ENCODE measurements at places on chromosomes 4 and X.

DNA sequence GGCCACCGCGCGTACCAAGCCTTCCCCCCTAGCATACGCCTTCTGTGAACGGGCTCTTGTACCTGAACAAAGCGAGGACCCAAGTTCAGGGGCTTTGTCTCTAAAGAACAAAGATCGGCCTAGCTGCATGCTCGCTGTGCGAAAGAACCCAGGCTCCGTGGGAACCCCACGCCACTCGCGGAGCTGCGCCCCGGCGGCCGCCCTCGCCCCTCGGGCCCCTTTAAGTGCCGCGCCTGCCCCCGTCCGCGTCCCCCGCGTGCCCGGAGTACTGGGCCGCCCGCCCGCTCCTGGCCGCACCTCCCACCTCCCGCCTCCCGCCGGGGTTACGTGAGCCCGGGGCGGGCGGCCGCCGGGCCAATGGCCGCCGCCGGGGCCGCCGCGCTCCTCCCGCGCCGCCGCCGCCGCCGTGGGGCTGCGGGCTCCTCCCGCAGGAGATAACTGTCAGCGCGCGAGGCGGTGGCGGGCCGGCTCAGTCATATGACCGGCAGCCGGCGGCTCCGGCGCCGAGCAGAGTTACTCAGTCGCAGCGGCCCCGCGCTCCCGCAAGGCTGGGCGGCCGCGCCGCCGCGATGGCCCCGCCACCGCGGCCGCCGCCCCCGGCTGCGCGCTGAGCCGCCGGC is at the start of gene FNIP2:
FNIP2 (plus strand) TSS at position 472 of the 620 bp plus-strand sequence. CDS start 187 bp downstream, outside the sequence.
- no peak for DNase-seq

GRCh38 chr4:154506253-154506652 is 14.7 kb upstream of the DCHS2 start:
- peak; percentile 7 for DNase-seq

- peak; percentile 33 for DNase-seq
These were observed 175.1 kb upstream of the KIT start for GRCh38 chr4:54482529-54483200.

DNA sequence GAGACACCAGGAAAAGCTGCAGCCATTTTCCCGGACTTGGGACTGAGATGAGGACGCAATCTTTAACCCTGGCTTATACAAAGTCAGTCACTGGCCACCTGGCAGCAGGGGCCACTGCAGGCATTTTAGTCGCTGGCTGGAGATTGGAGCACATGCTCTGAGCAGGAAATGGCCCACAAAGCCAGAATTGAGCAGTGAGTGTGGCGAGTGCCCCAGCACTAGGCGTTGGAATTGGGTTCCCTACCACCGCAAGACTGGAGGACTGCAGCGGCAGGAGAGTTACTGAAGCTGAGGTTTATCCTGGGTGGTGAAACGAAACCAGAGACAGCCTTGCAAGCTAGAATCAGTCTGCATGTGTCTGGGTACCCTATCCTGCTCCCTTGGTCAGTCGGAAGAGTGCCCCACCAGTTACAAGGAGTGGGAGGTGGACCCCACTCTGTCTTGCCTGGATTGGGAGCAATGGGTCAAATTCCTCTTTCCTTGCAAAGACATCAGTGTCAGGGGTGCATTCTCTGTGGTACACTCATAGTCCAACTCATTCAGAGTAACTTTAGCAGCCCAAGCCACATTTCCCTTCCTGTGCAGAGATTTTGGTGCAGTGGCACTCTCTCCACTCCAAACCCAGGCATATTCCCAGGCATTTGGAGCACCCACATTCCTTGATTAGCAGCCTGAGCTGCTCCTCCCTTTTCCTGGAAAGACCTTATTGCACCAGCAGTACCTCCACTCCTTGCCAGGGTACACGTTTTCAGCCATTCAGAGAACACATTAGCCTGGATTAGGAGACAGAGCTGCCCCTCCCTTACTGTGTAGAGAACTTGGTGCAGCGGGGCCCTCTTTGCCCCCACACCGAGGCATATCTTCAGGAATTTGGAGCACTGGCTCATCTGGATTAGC is 36.7 kb upstream of the PLK4 start:
- no peak for DNase-seq

GRCh38 chr4:127015667-127016117 is 617.1 kb upstream of the INTU start:
- DNase-seq, result no peak

GRCh38 chrX:100407784-100408712 is 2.0 kb downstream of the PCDH19 start:
- DNase-seq, result no peak

GRCh38 chr4:86594559-86595425 is 677 bp downstream of the PTPN13 start:
- peak; percentile 82 for DNase-seq

- no peak for DNase-seq
These were observed 60.0 kb upstream of the CYSLTR1 start for GRCh38 chrX:78387364-78387763.

DNA sequence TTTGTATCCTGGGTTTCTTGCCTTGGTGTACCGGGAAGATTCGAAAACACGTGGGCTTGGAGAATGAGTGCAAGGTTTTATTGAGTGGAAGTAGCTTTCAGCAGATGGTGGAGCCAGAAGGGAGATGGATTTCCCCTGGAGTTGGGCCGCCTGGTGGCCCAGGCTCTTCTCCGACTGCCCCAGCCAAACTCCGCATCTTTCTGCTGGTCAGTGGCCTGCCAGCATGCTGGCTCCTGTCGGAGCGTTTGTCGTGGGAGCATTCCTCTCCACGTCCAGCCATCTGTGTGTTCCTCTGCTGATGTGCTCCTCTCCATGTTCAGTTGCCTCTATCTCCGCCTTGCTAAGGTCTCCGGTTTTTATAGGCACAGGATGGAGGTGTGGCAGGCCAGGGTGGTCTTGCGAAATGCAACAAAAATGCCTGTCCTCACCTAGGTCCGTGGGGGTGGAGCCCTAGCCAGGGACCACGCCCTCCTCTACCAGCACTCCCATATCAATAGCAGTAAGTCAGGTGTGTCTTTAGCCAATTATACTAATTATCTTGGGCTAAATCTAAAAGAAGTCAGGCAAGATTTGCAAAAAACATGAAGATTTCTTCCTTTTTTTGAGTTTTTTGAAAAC is 745.8 kb upstream of the AMOT start:
- DNase-seq, result no peak

GRCh38 chr4:159768016-159768415 is 665.1 kb downstream of the RAPGEF2 start:
- no peak for DNase-seq

GRCh38 chr4:165177725-165178666 is 29.4 kb upstream of the KLHL2 start:
- DNase-seq, result no peak

GRCh38 chr4:120434756-120435155 is 368.1 kb upstream of the MAD2L1 start:
- DNase-seq, result no peak

DNA sequence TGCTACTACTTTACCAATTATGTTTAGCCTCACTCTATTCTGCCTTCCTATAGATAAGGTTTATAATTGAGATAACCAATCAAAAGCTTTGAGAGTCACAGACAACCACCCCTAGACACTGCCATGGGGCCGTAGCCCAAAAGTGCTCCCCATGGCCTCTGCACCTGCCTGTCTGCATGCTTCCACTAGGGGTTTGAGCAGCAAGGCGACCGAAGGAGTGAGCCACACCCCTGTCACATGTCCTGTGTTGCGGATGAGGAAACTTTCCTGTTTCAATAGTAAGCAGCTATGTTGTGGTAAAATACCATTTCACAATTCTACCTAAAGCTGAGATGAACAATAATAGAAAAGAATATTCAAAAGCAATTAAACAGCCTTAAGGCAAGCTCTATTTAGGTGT is 856.0 kb upstream of the FRG1 start:
- no peak for DNase-seq

GRCh38 chr4:6799091-6799490 is 16.6 kb downstream of the KIAA0232 start:
- DNase-seq, result no peak

DNA sequence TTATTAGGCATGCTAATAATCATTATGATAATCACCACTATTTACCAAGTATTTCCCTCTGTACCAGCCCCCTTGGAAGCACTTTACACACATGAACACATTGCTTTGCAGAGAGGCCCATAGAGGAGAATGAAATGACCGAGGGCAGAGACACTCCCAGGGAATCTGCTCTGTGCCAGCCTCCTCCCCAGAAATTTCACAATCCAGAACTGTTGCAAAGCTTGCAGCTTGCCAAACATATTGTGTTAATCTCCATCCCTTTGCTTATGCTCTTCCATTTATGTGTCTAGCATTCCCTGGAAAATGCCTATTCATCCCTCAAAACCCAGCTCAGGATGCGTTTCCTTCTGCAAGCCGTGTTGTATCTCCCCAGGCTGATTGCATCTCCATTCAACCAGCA is 37.8 kb downstream of the CYTL1 start:
- peak; percentile 64 for DNase-seq

GRCh38 chr4:48347282-48347921 is 6.1 kb downstream of the SLAIN2 start:
- no peak for DNase-seq

- DNase-seq, result no peak
These were observed 100.7 kb downstream of the PDGFC start for GRCh38 chr4:156870861-156871260.

DNA sequence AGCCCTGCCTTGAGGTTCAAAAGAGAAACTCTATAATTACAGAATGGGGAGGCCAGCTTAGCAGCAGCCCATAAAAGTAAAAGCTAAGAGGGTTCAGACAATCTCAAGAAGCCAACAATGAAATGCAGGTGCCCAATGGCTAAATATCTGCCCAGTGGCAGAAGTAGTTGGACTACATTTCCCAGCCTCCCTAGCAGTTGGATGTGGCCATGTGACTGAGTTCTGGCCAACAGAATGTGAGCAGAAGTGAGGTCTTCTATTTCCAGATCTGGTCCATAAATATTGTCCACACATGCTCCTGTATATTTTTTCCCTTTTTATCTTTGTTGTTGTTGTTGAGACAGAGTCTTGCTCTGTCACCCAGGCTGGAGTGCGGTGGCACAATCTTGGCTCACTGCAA is 127.9 kb upstream of the NHS start:
- no peak for DNase-seq

GRCh38 chr4:46958742-46959488 is 34.5 kb downstream of the GABRA4 start:
- DNase-seq, result no peak

DNA sequence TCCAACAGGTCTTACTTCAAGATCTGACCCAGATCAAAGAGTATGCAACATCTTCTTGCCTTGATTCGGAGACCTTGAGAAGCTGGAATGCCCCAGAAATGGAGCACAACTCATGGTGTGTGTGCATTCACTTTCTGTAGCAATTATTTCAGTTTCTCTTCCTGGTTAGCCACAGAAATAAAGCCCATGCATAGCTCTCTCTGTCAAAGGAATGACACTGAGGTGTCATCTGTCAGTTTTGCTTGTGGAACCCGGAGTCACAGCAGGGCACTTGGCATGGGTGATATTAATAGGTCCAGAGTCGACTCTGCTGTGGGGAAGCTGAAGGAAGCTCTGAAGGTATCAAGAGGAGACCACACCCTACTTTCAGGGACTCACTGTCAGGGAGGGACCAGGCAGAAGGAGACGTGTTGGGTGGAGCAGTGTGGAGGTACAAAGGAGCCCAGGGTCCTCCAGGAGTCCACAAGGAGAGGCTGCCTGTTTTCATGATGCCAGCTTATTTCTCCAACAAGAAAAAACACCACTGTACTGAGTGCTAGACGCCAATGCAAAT is 10.7 kb downstream of the CLNK start:
- no peak for DNase-seq

DNA sequence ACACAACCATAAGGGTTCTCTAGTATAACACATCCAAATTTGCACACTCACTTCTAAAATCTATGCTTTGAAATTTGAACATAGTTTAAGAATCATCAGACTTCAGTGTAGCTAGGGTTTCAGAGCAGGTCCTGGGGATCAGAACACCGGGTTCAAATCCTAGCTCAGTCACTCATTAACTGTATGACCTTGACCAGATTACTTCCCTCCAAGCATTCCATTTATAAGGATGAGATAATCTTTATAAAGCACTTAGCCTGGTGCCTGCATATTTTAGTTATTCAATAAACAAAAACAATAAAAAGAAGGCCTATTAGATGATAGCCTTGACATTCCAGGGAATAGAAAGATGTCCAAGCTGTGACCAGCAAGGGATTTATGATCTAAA is 4.8 kb upstream of the STBD1 start:
- DNase-seq, result no peak

DNA sequence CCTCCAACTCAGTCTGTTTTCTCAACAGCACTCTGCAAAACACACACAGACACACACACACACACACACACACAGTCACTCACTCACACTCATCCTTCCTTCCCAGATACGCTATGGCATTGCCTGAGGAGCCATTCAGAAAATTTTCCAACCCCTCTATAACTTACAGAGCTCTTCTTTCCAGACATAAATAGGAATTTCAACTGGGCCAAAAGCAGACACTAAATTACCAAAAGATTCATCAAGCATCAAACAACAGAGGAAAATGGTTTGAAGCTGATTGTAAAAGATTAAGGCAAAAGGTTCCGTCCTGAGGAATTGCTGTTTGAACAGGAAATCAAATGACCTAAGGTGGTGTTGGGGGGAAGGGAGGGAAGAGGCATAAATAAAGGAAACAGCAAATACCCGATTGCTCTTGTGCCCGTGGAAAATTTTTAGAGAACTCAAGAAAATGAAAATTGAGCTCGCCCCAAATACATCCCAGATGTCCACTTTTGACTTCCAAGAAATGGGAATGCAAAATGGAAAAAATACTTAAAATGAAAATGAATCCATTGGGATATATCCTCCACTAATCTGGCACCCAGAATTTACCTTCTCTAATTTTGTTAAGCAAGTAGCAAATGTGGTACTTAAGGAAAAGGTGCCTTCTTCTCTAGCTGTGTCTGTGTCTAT is 183.6 kb downstream of the QDPR start:
- no peak for DNase-seq

DNA sequence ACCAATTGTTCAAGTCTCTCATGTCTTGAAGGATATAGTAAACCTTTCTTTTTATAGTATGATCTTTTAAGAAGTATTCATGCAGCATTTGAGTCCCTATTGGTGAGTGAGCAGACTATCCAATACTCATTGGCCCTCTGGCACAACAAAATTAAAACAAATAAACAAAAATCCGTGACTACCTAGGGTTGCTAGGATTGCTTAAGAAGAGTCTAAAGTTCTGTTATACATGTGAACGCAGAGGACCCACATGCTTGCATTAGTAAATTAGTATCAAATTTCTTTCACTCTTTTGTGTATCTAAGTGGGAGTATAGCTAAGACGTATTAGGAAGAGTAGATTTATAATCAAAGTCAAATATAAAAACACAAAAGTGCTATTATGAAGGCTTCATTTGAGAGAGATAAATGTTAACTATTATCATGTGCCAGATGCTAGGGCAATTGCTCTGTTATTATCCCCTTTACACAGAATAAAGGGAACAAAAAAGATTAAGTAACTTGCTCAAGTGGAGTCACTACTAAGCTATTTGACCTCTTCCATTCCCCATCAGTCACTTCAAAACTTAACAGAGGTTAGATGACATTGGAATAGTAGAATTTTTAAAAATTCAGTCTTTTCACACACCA is 29.2 kb upstream of the LARP1B start:
- no peak for DNase-seq

DNA sequence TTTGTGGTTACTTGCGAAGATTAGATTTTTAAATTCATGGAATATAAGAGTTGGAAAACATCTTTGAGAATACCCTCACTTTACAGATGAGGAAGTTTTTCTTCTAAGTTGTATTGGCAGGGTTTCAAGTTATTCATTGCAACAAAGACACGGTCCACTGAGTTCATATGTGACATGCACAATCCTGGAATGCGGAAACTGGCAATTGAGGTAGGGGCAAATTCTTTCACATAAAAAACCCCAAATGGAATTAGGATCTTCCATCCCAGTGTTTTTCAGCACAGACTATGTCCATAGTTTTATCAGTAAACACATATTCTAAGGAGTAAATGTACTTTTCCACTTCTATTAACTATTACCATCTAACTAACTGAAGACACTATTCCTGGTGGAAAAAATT is 81.8 kb upstream of the NAP1L5 start:
- DNase-seq, result no peak

Data from GM04503 (cell line).